Activated CD8-positive, alpha-beta memory T cell treated with anti-CD3 and anti-CD28 coated beads for 1 hour (primary cell): ENCODE measurements at places on chromosomes 13 and 19.

DNA sequence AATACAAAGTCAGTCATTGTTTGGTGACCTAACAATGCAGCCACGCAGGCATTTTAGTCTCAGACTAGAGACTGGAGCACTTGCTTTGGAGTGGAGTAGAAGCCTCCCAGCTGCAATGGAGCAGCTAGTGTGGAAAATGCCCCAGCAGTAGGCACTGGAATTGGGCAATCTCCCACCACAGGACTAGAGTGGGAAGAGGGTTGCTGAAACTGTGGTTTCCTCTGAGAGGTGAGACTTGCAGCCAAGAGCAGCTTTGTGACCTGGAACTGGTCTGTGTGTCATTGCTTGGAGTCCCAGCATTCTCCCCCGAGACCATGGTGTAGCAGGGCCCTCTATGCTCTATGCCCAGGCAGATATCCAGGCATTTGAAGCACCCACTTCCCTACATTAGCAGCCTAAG is 556.3 kb downstream of the UQCRFS1 start:
- no peak for DNase-seq

GRCh38 chr19:5914946-5915781 is 1.1 kb downstream of the CAPS start:
- no peak for DNase-seq

- no peak for DNase-seq
Observed at GRCh38 chr19:31671411-31672035, 322.3 kb upstream of the TSHZ3 start.

DNA sequence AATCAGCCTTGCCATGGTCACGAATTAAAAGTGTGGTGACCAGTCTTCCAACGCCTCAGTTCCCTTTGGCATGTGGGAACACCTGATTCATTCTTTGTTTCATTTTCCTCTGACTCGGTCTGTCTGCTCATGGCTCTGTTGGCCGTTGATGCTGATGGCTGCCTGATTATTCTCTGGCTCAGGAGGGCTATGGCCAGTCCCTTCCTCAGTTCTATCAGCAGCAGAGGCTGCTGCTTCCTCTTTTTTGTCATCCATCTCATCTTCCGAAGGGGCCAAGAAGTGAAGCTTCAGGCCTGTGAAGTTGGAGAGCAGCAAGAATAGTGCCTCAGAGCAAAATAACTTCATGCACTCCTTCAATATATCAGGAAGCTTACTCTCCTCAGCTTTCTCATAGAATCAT is 9.5 kb upstream of the MLNR start:
- no peak for DNase-seq

DNA sequence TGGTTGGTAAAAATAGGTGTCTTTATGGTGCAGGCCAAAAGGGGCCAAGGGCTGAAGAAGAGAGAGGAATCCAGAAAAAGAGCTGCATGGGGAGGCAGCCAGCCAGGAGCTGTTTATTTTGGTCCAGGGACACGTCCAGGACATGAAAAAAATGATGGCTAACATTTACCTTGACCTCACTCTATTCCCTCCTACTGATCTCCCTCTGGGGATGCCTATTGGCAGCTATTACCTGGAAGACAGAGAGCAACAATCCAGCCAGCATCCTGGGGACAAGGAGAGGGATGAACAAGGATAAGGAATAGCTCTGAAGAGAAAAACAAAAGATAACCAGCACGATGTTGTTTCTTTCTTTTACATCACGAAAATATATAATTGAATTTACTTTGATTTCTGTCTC is 1599.6 kb downstream of the SLITRK5 start:
- no peak for DNase-seq
